ENCODE measurements at places on chromosomes 7 and 10.
A peak's percentile ranks its signal among the peaks of the same experiment; 100 is the strongest.

DNA sequence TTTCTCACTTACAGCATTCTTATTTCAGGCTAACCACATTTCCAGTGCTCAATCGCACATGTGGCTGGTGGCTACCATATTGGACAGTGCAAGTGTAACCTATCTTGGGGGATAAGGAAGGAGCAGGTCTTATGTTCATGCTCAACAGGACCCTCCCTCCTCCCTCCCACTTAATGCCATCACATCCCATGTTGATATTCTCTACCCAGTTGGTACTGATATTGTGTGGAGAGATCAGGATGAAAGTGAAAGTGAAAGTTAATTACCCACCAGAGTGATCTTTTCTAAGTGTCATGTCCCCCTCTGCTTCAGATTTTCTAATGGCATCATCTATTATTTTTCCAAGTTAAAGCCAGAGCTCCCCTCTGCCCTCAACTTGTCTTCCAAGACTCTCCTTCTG lies 91.6 kb downstream of the BMPER start:
- no peak for DNase-seq

GRCh38 chr10:30591249-30591670 lies 38.3 kb downstream of the LYZL2 start:
- DNase-seq: peak; percentile 30

DNA sequence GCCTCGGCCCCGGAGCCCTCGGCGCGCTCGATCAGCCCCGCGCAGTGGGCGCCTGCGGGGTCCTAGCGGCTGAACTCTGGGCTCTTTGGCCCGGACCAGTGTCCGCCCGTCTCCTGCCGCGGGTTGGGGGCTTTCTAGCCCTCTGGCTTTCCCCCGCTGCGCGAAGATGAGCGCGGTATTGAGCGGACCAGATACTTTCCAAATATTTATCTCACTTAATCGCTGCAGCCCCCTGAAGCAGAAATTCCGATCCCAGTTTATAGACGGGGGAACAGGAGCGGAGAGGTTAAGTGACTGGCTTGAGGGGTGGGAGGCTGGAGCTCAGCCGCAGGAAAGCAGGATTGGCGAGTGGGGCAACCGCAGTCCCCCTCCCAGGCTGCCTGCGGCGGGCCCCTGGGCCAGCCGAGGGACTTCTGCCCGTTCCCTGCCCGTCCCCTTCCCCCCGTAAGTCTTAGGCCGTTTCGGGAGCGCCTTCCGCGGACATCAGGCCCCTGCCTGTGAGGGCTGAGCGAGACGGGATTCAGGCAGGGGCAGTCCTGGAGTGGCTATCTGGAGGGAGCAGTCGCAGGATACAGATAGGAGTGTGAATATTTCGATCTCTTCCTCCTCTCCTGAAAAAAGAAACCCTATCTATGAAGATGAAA lies 565 bp downstream of the STRIP2 start:
- no peak for DNase-seq

- no peak for DNase-seq
These were observed 25.9 kb upstream of the GOLGA7B start for GRCh38 chr10:97823734-97824133.

DNA sequence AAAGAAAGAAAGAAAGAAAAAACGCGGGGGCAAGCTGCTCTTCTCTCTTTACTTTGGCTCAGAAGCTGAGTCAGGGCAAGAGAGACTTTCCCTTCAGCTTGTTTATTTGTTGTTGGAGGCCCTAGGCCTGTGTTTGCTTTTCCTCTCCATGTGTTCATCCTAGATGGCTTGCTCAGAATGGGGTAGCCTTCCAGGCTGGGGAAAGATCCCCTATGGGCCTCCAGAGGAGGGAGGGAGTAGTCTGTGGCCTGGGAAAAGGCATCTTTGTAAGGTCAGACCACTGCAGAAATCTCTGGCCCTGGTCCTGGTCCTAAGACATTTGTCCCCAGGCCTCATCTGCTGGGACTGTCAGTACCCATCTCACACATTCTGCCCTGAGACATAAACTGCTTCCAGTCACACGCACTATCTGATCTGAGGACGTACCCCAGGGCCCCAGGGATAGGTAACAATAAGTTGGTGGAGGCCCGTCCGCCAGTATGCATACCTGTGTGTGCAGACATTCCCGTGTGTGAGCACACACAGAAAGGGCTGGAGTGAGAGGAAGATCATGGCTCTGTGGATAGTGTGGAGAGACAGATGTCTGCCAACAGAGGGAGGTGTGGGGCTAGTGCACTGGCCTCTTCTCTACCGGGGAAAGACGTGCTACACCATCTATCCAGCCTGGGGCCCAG lies 4.9 kb upstream of the SCD start:
- DNase-seq: peak; percentile 50

GRCh38 chr7:15525652-15526263 lies 36.1 kb downstream of the AGMO start:
- DNase-seq: no peak

DNA sequence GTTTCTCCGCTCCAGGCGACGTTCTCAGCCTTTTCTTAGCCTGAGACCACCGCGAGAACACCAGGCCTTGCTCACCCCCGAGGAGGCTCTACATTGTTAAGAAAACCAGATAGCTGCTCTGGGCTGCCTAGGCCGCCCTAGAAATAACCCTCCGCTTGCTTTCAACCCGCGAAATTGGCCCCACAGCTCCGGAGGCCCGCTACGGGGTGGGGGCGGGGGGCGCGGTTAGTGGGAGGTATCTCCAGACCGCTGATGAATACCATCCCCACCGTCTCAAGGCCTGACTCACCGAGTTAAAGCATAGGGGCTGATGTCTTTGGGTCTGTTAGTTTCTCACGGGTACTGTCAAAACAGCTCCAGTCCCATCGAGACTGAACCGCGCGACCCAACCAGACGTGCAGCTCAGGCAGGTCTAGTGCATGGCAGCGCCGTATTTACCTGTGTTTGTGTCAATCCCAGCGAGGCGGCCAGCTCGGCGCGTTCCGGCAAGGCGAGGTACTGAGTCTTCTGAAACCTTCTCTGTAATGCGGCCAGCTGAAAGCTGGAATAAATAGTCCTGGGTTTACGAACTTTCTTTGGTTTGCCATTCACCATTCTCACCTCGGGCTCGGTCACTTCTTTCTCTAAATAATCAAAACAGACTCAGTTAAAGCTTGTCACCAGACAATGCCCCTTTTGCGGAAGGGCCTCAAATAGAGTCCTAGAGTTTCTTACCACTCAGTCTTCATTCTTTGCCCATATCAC lies 2.7 kb downstream of the DLX5 start:
- no peak for DNase-seq

GRCh38 chr10:115049960-115050359 lies 43.2 kb upstream of the ATRNL1 start:
- DNase-seq: no peak
